ENCODE measurements at places on chromosomes 1 and 21.

DNA sequence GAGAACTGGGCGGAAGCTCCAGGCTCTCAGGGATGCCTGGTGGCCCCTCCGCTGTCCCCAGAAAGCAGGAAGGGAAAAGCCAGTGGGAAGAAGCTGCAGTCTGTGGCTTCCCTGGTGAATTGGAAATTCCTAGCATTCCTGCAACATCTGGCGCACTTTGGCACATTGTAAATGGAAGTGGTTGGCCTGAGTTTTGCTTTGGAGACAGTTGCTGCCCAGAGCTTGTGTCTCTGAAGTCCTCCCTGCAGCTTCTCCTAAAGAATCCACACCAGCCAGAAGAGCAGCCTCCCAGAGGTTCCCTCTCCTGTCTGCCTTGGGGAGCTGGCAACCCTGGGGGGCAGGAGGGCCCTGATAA, 48.2 kb downstream of the ARHGEF10L start:
- DNase-seq: peak; percentile 83

GRCh38 chr1:179262183-179262582, 31.4 kb upstream of the SOAT1 start:
- no peak for DNase-seq

GRCh38 chr1:40047276-40047675, 6.7 kb downstream of the CAP1 start:
- no peak for DNase-seq

GRCh38 chr1:29673228-29673500, 436.8 kb downstream of the PTPRU start:
- no peak for DNase-seq

GRCh38 chr1:14929547-14930246, 223.8 kb upstream of the TMEM51 start:
- peak; percentile 68 for DNase-seq

GRCh38 chr1:7469255-7469938, 301.7 kb upstream of the VAMP3 start:
- peak; percentile 43 for DNase-seq

- no peak for DNase-seq
These were observed 40.1 kb downstream of the SLC35F3 start for GRCh38 chr1:233944601-233945000.

GRCh38 chr1:223364685-223365382, 858 bp upstream of the SUSD4 start:
- DNase-seq: no peak

GRCh38 chr1:76705560-76705959, 161.7 kb upstream of the ST6GALNAC5 start:
- no peak for DNase-seq

DNA sequence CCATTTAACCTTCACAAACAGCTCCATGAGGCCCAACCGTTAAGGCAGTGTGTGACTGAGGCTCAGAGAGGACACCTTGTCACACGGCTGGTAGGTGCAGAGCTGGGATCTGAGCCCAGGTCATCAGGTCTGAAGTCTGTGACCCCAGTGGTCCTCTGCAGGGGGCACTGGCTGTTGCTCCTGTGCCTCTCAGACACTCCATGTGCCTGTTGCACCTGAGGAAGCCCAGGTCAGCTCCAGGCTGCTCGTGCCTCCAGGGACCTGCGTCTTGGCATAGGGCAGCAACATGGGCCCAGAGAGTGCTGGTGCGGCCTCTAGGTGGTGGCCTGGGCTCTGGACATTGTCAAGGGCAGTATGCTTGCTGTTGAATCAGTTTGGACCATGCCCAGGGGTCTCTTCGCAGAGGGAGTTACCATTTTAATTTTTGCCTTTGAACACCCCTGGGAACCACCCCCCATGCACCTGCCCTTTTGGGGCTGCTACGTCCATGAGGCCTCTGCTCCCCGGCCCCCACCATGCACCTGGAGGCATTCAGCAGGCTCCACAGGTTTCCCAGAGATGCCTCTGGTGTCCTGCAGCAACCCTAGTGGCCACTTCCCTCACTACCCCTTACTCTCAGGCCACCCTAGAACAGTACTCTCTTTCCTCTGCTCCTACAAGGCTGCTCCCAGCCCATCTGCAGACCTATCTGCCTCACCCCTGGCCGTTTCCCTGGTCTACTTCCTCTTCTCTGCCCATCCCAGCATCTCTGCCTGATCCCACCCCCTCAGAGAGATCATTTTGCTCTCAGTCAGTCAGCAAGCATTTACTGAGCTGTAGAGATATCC, 25.2 kb upstream of the EPS8L3 start:
- peak; percentile 54 for DNase-seq

DNA sequence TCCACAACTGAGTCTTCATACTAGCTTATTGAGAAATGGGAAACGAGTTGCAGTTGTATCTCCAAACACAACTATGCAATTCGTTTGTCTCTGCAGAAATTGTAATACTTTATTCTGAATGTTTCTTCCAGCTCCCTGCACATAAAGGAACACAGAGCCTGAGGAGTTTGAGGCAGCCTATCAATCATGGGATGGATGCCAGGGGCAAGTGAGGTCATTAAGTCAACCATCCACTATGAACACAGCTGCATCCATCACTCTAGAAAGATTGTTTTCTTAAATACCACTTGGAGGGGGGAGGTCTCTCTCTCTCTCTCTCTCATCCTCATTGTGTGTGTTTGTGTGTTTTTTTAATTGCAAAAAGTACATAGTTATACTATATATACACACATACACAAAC, 2.9 kb upstream of the PSMB2 start:
- peak; percentile 8 for DNase-seq

DNA sequence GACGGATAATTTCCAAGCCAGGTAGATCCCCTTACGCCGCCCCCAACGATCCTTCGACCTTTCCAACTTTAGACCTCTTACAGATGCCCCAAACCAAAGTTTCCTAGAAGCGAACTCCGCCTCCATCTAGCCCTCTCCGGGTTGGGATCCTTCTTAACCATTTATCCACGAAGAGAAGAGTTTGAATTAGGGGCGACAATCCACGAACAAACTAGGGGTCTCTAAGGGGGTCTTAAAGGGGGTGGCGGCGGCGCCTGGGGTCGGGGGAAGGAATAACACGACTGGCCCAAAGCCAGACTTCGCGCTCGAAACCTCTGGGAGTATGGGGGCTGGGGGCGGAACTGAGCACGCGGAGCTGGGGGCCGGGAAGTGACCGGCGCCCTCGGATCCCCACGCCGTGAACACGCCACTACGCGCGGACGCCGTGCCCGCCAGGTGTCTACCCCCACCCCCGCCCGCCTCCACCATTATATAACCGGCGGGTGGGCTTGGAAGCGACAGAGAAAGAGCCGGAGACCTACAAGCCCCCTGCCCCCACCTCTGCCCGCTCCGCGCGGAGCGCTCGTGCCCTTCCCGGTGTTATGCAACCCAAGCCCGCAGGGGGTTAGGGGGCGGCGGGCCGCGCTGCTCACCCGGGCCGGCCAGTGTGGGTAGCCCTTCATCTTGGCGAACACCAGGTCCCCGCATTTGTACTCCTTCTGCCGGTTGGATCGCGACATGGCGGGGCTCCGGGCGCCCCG, 594 bp downstream of the HDGF start:
- peak; percentile 59 for DNase-seq

GRCh38 chr1:192763756-192764155, 45.1 kb upstream of the RGS2 start:
- DNase-seq: no peak

GRCh38 chr1:150548632-150549495, at the start of gene ADAMTSL4:
TSS of gene ADAMTSL4 (plus strand) at chr1:150549408. CDS start at chr1:150552289, 2,881 bp downstream.
- peak; percentile 76 for DNase-seq

- DNase-seq: no peak
These were observed 79.3 kb downstream of the USP25 start for GRCh38 chr21:15809065-15809464.

- no peak for DNase-seq
These were observed 234.9 kb downstream of the NPHP4 start for GRCh38 chr1:5757187-5757805.

- DNase-seq: no peak
These were observed 674 bp upstream of the AKR7A3 start for GRCh38 chr1:19289244-19289643.

GRCh38 chr1:62800825-62801306, 16.9 kb downstream of the ATG4C start:
- no peak for DNase-seq

GRCh38 chr1:111961016-111961415, 28.5 kb downstream of the KCND3 start:
- DNase-seq: no peak

DNA sequence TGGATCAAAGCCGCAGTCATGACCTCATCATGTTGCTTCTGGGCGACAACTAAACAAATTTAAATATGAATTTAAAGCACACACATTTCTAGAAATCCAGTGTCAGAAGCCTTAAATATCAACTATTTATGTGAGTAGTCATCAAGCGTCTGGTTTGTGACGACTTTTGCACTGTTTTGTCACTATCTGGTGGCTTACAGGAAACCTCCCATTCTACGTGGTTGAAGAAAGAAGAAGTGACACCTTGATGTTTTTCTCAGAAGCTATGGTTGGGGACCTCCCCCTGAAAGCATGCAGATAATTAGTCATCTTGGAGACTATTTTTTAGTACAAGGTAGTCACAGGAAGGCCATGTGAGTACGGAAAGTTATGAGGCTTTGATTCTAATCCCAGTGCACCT, 58.5 kb downstream of the TENT5C start:
- no peak for DNase-seq

GRCh38 chr1:160125746-160126145, 10.2 kb downstream of the ATP1A2 start:
- DNase-seq: no peak

- no peak for DNase-seq
These were observed 7.3 kb downstream of the OR2M5 start for GRCh38 chr1:248152056-248152827.

- peak; percentile 9 for DNase-seq
These were observed 88.0 kb upstream of the PBX1 start for GRCh38 chr1:164470996-164471395.

DNA sequence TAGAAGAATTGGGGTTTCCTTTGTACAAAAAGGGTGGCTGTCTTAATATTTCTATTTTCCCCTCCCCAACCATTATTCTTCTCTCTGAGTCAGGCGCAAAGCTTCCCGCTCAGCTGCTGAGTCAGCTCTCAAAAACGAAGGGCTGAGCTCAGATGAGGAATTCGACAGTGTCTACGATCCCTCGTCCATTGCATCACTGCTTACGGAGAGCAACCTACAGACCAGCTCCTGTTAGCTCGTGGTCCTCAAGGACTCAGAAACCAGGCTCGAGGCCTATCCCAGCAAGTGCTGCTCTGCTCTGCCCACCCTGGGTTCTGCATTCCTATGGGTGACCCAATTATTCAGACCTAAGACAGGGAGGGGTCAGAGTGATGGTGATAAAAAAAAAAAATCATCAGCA, 3.0 kb upstream of the TUFT1 start:
- peak; percentile 56 for DNase-seq

DNA sequence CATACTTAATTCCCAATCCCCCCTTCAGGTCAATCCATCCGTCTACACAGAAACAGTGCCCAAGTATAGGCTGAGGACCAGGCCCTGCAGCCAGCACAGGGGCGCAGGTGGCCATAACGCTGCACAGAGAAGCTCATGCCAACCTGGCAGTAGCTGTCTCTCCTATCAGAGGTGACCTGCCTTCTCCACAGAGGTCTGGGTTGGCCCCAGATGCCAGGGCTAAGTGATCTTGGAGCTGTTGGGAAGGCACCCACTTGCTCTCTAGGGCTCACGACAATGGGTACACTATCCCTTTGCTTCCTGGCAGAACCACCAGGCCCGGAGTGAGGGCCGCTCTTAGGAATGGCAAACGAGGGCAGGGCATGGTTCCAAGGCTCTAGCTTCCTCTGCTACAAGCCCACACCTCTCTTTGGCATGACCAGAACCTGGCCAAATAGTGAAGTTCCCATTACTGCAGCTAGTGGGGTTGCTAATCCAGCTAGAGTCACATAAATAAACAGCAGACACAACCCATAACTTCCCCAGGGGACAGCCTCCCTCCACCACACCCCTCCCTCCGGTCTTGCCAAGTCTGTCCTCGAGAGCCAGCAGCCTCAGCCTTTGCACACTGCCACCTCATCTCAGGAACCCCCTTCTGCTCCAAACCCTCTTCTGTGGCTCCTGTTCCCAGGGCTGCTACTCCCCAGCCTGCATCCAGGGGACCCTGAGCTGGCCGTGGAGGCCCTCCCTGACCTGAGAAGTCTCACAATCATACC, 113.0 kb downstream of the GLIS1 start:
- peak; percentile 77 for DNase-seq

DNA sequence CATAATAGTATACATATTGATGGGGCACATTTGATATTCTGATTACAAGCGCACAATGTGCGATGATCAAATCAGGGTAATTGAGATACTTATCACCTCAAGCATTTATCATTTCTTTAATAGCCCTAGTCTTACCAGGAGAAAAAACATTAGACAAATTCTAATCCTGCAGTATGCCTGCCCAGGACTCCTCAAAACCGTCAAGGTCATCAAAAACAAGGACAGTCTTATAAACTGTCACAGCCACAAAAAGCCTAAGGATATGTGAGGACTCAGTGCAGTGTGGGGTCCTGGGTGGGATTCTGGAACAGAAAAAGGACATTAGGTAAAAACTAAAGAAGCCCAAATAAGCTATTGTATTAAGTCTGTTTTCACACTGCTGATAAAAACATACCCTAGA, 19.1 kb downstream of the CAPN9 start:
- DNase-seq: no peak

DNA sequence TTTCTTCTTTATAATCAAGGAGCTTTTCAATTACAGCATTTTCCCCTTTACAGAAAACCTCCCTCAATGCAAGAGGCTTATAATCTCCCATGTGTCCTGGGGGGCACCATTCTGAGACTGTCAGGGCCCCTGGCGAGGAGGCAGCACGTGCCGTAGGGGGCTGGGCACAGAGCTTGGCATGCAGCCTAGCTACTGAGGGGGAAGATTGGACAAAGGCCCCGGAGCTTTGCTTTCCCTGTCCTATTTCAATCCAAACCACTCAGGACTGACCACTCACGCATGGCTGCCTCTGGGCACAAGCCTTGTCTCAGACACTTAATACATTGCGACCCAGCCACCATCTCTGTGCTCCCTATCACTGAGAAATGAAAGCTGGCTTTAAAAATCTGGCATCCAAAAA, 2.8 kb upstream of the RAP1GAP start:
- no peak for DNase-seq

DNA sequence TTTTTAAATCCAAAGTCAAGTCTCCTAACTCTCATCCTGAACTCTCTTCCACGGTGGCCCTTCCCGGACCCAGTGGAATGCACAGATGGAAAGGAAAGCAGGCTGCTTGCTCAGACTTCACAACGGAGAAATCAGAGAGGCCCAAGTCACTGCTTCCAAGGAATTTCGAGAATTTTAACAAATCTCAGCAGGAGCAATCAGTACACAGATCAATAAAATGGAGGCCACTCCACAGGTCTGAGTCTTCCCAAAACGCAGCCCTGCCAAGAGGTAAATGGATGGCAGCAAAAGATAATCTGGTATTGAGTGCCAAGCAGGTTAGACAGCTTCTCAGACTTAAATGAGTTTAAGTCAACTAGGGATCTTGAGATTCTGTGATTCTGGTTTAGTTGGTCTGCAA, 81.1 kb upstream of the TIAM1 start:
- DNase-seq: no peak

DNA sequence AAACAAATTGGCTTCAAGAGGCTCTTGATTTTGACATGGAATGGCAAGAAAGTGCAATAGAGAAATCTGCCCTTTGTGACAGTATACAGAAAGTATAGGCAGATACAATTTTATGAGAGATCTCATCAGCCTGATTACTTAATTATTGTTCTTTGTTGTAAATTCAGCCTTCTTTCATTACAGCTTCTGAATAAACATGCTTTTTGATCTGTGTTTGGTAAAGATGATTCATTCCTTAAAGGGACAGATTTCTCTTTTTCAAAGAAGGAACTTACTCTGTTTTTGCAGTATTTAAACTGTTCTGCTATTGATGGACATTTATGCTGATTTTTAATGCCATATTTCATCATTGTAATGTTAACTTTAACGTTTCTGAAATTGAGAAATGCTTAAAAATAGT, 13.7 kb upstream of the MPC2 start:
- DNase-seq: no peak
